ENCODE measurements at places on chromosomes 2 and 18.
A peak's percentile ranks its signal among the peaks of the same experiment; 100 is the strongest.

- DNase-seq = no peak
These were observed 383.7 kb downstream of the XIRP2 start for GRCh38 chr2:167271932-167272331.

DNA sequence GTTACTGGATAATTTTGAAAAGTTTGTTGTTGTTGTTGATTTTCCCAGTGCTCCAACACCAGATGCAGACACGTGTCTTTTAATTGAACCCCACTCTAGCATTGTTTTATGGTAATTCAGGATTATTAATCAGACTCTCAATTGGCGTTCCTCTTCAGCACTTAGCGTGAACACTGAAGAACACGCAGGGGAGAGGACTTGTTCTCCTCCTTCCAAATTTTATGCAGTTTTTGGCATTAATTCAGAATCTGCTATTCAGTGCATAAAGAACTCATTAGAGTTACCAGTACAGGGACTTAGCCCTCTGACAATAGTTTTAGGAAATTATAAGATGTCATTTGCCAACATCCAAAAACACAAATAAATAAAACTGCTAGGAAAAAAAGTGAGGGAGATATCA is 75.5 kb downstream of the SNTG2 start:
- no peak for DNase-seq

DNA sequence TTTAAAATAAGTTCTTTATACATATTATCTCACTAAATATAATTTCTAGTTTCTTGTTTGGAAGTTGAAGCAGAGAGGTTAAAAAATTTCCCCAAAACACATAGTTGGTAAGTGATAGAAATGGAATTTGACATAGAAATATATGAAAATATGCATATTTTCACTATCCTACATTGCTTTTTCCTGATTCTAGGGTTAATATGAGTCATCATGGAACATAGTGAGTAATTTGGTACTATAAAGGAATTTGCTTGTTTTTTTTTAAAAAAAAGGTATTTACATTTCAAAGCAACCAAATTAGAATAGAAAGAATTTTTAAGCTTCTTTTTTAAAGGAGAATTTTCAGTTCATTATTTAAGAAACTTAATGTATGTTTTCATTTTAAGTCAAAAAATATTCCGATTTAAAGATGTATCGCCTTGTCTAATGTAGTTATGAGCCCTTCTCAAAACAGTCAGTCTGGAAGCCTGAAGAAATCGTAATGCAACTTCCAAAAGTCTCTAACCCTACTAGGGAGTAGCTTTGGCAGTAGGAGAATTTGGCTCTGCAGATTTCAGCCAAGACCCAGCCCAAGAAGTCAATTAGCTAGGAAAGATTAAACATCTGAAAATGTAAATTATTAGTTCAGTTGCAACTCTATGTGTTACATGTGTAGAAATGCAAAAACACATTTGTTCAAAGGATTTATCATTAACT is 147.3 kb downstream of the RDH14 start:
- no peak for DNase-seq

DNA sequence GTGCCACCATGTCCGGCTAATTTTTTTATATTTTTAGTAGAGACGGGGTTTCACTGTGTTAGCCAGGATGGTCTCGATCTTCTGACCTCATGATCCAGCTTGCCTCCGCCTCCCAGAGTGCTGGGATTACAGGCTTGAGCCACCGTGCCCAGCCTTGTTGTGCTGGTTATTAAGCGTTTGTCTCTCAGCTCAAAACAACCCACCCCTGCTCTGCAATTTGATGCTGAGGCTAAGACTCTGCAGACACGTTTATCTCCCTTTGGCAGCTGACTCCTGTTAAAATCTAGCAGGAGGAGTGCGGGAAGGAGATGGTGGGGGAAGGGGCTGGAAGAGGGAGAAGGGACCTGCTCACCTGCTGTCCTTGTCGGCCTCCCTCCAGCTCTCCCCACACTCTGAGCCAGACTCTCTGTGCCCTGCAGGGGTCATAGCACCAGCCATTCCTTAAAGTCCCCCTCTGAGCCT is 29.9 kb upstream of the IMPA2 start:
- DNase-seq = no peak

GRCh38 chr2:190507135-190507534 is 27.4 kb downstream of the NEMP2 start:
- no peak for DNase-seq

GRCh38 chr18:37666991-37667390 is 101.4 kb upstream of the CELF4 start:
- DNase-seq = no peak

GRCh38 chr2:42169874-42170521 is 845 bp downstream of the EML4 start:
- DNase-seq = no peak

GRCh38 chr2:45207101-45207500 is 197.8 kb upstream of the SIX2 start:
- no peak for DNase-seq

DNA sequence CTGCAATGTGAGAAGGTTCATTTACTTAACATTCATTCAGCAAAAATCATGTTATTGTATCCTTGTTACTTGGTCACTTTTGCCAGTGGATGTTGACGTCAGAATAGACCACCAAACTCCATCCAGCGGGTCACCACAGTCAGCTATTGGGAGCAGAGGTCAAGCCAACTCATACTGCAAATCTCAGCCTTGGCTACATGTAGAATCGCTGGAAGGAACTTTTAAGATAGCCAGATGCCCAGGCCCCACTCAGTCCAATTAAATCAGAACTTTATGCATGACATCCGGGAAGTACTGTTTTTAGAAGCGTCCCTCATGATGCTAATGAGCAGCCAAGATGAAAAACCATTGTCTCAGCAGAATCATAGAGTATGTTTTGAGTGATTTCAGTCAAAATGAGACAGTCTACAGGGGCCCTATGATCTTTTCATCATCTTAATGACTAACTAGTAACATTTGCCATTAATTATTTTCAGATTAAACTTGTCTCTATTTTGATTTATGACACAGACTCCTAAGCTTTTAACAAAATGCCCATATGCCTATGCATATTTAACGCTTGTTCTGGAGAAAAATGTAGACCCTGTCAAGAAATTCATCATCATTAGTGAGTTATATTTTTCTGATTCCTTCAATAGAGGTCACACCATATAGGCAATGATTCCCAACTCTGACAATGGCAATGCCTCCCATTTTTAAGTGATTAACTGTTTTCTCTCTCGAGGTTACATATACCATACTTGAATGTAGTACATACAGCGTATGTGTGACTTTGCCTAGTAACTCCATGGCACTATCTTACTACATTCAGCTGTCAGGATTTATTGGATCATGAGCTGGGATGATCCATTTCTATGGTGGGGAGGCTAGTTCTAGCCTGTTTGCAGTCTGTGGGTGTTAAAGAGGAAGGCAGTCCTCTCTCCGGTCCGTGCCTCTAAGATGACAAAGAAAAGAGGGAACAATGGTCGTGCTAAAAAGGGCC is 63.7 kb upstream of the CCBE1 start:
- no peak for DNase-seq

DNA sequence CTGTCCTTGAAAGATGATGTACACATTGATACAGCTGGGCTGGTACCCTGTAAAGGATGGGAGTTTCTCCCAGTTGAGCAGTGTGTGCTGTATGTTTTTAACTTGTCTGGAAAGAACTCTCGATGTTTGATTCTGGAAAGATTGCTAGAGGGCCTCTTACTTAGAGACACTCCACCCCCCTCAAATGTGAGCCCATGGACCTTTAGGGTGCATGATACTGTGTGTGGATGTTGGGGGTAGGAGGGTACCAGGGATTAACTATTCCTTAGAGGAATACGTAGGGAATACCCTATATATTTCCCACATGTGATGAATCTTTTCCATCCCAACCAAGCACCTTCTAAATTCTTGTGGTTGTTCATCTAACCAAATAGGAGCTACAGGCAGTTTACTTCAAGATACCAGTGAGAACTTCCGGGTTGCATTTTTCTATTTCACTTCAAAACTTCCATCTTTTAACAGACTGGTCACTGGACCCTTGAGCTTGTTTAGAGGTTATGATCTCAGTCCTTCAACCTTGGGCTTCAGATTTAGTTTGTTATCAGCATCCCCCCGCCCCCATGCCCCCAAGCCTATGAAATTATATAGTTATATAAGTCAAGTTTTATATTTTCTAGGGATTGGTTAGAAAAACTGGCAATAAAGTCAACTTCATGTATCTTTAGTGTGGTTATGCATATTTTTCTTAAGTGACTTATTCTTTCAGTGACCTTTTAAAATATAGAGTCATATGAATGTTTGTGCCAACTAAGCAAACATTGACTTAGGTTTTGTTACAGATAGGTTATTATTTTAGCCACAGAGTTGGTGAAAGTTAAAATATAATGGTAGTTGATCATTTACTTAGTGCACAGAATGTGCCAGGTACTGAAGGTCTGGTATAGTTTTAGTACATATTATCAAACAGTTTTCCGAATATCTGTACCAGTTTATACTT is 18.2 kb downstream of the AFTPH start:
- no peak for DNase-seq

GRCh38 chr2:207630491-207630890 is 5.3 kb upstream of the METTL21A start:
- DNase-seq = no peak

GRCh38 chr2:87403893-87404175 is 344.1 kb upstream of the PLGLB2 start:
- DNase-seq = no peak

GRCh38 chr18:44712025-44712424 is 31.3 kb downstream of the SETBP1 start:
- no peak for DNase-seq

- DNase-seq = no peak
These were observed 11.0 kb downstream of the CRIM1 start for GRCh38 chr2:36366491-36367120.

DNA sequence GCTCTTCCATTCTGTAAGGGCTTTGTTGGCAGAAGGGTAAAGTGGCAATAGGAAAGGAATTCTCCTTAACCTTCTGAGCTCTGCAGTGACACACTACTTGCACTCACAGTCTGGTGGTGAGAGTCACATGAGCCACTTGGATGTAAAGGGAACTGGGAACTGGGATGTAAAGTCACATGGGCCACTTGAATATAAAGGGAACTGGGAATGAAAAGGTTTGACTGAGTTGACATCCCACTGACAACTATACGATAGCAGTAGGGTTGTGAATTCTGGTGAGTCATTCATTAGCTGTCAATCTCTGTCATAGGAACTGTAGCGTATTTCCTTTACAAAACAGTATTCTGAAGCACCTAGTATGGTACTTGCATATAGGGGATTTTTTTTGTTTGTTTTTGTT is 5.5 kb downstream of the RPE start:
- no peak for DNase-seq

DNA sequence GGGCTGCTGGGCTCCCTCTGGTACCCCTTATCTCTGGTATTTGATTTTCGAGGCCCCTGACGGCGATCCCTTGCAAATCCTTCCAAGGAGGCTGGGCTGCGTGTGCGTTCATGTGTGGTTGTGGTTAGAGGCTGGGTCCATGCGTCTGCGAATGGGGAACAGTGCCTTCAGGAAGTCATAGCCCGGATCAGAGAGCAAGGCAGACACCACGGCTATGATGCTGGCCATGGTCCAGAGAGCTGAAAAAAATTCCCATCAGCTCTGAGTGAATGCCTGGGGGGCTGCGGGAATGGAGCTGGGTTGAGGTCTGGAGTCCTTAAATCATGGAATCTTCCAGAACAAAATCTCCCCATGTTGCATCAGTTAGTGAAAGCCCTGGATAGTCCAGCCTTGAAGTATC is 145.5 kb downstream of the ACKR3 start:
- no peak for DNase-seq

GRCh38 chr2:132404056-132404455 is 12.5 kb upstream of the GPR39 start:
- DNase-seq = no peak

- no peak for DNase-seq
These were observed 16.5 kb downstream of the ABI2 start for GRCh38 chr2:203344667-203345066.

- no peak for DNase-seq
These were observed 112.5 kb downstream of the MREG start for GRCh38 chr2:215900843-215901242.

DNA sequence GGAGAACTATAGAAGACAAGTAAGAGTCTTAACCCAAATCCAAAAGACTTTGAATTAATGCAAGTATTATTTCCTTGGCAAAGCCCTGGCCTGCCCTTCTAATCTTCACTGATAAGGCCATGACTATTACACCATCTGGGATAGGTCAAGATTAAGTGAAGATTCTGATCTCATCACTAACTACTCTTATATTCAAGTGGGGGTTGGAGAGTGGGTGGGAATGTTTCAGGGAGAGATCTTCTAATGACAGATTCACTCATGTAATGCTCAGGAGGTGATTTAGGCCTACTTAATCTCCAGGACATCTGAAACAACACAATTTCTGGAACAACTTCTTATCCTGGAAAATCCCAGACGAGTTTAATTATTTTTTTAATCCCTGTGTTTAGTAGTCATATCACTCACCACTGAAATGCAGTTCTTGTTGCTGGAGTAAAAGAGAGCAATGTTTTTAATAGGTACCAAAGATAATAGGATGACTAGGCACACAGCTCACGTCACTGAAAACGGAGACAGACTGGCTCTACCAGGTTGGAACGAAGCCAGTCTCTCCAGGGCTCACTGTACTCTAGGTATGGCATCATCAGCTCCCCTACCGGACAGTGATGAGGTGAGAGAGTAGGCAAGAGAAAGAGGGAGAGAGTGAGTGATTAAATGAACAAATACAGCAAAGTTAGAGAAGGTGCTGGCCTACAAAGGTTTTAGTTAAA is 133.1 kb downstream of the NCKAP5 start:
- DNase-seq = no peak

- DNase-seq = no peak
These were observed 90.7 kb downstream of the NRP2 start for GRCh38 chr2:205772983-205773382.

DNA sequence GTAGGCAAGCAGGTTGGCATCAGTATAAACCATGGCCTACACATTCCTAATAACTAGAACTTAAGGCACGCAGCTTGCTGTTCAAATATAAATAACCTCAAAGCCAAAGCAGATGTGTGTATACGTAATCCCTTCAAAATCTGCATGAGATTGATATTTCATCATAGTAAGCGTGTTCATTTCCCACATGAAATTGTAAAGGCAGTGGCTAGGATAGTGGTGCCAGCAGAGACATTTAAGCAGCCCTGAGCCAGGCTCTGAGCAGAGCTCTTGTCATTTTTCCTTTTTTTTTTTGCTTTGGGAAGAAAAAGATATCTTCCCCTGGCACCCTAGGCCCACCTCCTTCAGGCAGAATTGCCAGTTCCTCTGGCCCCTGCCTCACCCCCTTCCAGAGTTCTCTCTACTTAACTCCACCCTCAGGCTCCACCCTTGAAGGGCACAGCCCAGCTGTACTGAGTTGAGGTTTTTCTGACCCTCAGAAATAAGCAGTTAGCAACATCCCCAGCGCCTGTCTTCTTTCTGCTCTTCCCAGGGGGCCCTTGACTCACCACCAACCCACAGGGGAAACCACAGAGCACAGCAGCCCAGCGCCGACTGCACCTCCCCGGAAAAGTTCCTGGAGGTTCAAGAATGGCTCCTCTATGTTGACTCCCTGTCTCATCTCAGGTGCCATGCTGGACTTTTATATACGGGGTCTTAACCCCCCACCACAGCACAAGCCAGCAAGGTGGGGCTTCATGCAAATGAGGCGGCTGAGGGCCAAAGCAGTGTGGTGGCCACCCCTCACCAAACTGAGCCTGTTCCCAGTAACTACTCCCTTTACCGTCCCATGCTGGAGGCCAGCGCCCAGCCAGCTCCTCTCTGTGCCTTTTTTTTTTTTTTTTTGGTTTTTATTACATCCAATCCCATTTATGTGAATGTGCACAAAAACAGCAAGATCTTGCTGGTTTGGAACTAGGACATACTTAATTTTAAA is 84.7 kb downstream of the EHD3 start:
- DNase-seq = peak; percentile 46
